Stimulated activated CD4-positive, alpha-beta T cell treated with anti-CD3 and anti-CD28 coated beads, Interleukin-1b, Interleukin-23, amount 100 ng/mL, for 24 hours (primary cell): ENCODE measurements at places on chromosomes 13 and 19.

- no peak for DNase-seq
These were observed 26.7 kb upstream of the CSNK1A1L start for GRCh38 chr13:37132211-37132610.

DNA sequence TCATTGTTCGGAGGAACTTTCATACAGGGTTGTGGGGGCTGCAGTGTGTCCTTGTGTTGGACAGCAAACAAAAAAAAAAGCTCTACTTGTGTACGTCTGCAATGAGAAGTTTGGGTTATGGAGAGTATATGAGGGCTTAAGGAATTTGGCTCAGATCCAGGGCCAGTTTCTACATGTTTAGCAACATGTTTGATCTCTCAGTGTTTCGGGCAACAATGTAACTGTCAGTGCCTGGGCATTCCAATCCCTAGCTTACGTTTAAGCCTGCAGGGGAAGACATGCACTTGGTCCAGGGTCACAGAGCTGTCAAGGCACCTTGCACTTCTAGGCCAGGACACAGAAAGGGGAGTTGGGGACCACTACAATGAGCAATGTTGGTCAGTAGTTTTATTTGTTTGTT lies 13.9 kb downstream of the ZNF543 start:
- DNase-seq, result no peak

- DNase-seq, result no peak
These were observed 48.8 kb downstream of the TPT1 start for GRCh38 chr13:45292176-45292575.

- DNase-seq, result no peak
These were observed 323.3 kb upstream of the ZNF507 start for GRCh38 chr19:32022044-32022640.

GRCh38 chr19:50777830-50778303 lies 7.6 kb downstream of the GPR32 start:
- DNase-seq, result no peak

- DNase-seq, result no peak
These were observed 20.9 kb downstream of the TMED1 start for GRCh38 chr19:10815007-10815536.

GRCh38 chr13:44756276-44756810 lies 180.2 kb upstream of the TSC22D1 start:
- no peak for DNase-seq

DNA sequence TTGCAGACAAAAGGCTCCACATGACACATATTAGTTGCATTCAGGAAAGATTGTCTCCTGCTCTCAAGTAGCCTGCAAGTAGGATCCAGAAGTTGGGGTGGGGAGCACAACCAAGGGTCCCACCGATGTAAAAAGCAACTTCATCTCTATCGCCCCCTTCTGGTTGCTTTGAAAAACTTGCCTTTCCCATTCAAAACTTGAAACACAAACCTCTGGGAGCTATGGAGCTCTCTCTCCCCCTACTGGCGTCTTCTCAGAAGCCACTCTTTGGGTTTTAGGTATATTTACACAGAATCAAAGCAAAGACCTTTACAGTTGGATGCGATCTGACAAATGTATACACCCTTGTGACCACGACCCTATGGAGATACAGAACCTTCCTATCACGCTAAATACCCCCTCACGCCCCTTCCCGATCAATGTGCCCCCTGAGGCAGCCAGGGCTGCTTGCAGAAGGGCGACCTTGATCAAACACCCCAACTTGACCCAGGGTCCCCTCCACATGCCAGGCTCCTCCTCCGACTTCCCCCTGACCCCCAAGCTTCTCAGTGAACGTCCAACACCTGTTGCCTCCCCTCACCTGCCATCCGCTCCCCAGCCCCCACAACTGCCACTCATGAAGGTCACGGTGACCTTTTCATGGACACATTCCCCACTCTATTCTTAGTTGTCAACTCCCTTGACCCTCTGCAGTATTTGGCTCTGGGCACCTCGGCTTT lies 10.1 kb downstream of the NOSIP start:
- no peak for DNase-seq

DNA sequence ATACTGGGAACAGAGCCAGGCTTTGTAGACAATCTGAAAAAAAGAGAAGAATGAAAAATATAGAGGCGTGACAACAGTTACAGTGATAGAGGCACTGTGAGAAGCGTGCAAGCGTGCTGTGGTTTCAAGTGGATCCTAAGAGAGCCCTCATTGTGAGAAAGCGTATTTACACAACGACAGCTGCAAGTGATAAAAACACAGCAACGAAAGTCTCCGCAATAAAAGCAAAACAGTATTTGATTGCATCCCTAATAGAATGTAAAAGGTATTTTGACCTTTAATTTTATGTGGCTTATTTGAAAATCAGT lies 642.7 kb upstream of the ARGLU1 start:
- no peak for DNase-seq

GRCh38 chr19:30062065-30062906 lies 120.2 kb downstream of the URI1 start:
- DNase-seq, result no peak

DNA sequence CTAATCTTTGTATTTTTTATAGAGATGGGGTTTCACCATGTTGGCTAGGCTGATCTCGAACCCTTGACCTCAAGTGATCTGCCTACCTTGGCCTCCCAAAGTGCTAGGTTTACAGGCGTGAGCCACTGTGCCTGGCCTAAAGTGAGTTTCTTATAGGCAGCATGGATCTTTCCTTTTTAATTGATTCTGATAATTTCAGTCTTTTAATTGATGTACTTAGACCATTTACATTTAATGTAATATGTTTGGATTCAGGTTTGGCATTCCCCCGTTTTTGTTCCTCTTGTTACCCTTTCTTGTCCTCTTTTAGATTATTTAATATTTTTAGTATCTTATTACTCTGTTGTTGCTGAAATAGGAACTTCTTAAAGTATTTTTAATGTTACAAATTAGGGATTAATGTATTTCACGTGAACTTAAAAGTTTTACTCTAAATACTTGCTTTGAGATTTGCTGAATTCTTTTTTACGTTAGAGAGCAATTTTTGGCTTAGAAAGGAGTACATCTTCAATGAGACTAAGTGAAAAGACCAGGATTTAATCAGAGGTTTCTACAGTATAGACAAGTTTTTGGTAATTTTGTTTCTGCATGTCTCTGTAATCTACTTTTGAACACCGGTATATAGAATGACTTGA lies 50.3 kb downstream of the URI1 start:
- no peak for DNase-seq

GRCh38 chr13:107865643-107866031 lies 349.7 kb downstream of the LIG4 start:
- DNase-seq, result no peak

- no peak for DNase-seq
These were observed 44.0 kb downstream of the C13orf46 start for GRCh38 chr13:113929628-113930615.

DNA sequence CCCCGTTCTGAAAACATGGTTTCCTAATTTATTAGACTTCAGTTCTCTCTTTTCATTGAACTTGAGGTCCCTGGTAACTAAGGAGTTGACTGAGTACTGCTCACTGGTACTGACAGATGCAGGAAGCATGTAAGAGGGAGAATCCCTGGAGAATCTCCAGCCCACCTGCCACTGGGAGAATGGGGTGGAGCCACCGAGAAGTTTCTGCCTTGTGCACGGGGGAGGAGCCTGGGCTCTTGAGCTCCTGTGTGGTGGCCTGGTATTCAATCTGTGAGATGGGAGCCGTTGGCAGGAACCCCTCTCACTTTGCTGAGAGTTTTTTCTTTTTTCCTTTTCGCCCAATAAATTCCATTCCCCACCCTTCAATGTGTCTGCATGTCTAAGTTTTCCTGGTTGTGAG lies 13.2 kb upstream of the AKAP11 start:
- no peak for DNase-seq
